Dermis microvascular lymphatic vessel endothelial cell (primary cell): ENCODE measurements at places on chromosomes 7 and 10. TPM values are rescaled to one million over a fixed set of nuclear protein-coding genes. Genes with fewer than 3 reads are reported as not detected.

DENND2A gene
- total RNA-seq = 0.64 and 0.89 TPM in 2 replicates

PLPP4 gene
- not detected in 2 replicates for total RNA-seq

HHEX gene
- total RNA-seq = 36.8 and 62.8 TPM in 2 replicates

IKZF1 gene
- total RNA-seq = 0.13 and 0.38 TPM in 2 replicates

C7orf57 gene
- total RNA-seq = under 0.01 TPM in 1 of 2 replicates, not detected in the other

GOLGA7B gene
- under 0.01 and 0.13 TPM in 2 replicates for total RNA-seq

PTF1A gene
- not detected in 2 replicates for total RNA-seq

ST8SIA6 gene
- total RNA-seq = 0.13 and 0.25 TPM in 2 replicates
